Stimulated activated CD4-positive, alpha-beta T cell treated with anti-CD3 and anti-CD28 coated beads, TNF-alpha, amount 100 ng/mL, for 4 hours (primary cell): ENCODE measurements at places on chromosomes 11 and 22.

- DNase-seq = no peak
Observed at GRCh38 chr11:62648967-62649364, 2.6 kb upstream of the GANAB start.

GRCh38 chr11:78295347-78295746 lies 106.6 kb downstream of the USP35 start:
- no peak for DNase-seq

DNA sequence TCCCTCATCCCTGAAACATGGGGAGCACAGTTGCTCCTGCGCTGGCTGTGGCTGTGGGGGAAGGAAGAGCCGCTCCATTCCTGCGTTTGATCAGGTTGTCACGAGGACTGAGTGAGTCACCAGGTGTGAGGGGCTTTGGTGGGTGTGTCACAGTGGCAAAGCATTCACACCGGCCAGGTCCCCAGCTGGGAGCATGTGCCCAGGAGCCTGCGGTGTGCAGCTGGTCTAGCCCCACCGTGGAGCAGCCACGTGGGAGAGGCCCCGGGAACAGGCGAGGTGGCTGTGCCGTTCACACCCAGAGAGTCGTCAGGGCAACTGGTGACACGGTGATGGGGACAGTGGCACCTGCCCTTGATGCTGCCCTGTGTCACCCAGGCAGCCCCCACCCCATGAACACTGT lies 47.6 kb upstream of the PPARA start:
- DNase-seq = no peak

DNA sequence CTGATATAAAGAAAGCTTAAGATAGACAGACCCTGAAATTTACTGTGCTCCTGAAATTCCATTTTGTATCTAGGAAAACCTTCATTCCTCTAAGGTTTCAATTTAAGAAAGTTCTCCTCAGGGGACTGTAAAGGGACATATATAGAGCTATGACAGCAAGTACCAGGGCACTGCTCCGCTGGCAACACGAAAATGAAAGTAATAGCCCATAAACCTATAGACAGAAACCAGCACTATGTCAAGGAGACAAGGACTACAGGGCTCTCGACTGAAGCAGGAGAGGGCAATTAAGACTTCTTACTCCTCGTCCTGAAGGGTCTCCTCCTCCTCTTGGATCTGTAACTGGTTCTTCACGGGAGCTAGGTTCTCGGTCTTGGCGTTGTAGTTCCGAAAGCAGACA lies 6.9 kb downstream of the FEZ1 start:
- DNase-seq = no peak

DNA sequence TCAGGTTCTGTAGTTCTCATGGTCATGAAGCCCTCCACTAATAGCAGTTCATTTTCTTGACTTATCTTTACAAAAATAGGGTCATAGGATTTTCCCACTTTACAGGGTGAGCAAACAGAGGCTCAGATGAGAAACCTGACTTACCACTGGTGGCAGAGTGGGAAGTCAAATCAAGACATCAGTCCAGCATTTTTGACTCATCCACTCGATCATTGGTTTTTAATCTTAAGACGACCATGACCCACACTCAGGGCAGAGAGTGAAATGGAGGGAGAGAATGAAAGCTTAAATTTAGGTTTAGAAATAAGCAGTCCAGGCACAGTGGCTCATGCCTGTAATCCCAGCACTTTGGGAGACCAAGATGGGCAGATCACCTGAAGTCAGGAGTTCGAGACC lies 42.1 kb downstream of the RTL6 start:
- DNase-seq = no peak

DNA sequence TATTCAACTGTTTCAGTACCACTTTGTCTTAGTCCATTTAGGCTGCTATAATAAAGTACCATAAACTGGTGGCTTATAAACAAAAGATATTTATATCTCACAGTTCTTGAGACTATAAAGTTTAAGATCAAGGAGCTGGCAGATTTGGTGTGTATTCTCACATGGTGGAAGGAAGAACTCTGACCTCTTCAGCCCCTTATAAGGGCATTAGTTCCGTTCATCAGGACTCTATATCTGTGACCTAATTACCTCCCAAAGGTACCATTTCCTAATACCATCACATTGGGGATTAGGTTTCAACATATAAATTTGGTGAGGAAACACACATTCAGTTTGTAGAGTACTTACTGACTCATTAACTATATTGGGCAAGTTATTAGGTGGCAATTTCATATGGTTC lies 10.7 kb upstream of the ARL14EP start:
- no peak for DNase-seq

DNA sequence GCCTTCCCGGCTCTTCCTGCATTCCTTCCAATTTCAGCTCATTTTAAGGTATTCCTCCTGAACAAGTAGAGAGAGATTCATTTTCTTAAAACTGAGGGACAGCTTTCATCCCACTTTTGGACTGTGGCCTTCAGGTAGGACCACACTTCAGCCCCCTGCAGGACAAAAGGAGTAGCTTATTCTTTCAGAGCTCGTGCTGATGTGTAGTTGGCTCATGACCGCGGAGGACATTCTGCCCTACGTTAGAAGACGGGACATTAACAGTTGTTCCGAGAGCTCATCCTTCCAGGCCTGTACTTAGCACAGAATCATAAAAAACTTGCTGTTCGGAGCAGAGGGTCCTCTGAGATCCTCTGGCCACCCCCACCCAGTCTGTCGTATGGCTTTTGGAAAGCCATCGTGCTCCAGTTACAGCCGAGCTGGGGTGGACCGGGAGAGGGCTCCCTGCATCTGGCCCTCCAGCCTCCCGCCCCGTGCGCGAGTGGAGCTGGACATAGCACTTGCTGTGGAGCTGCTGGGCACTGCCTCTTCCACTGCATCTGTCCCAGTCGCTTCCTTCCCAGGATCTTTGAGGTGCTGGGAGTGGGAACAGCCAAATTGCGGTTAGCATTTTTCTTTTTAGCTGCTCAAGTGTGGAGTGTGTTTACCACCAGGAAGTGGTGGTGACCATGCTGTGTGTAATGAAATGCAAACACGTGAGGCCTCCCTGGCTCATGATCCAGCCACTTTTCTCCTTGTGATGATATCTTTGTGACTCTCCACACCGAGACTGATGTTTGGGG lies 250.3 kb downstream of the TBC1D22A start:
- DNase-seq = no peak

DNA sequence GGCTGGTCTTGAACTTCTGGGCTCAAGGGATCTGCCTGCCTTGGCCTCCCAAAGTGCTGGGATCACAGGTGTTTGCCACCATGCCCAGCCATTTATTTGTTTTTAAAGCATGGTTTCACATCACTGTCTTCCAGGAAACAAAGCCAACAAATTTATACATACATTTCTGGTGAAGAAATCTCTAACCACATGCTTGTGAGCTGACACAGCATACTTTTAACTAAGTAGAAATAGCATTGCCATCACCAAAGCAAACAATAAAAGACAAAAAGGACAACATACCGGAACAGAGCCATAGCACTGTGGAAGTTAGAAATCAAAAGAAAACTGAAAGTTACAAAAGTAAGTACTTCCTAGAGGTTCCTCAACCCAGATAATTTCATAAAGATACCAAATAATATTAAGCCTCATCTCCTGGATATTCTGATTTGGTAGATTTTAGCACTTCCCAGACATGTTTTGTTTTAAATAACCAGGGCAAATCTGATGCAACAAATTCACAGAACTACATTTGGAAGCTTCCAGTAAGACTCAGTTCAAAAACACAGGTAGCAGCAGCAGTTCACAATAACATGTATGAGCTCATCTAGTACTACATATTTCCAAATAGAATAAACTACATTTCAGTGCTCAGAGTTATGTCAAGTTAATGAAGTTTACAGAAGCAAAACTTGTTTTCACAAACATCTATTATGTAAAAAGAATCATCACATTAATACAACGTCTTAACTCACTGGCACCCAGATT lies 70.6 kb downstream of the RRAS2 start:
- no peak for DNase-seq

DNA sequence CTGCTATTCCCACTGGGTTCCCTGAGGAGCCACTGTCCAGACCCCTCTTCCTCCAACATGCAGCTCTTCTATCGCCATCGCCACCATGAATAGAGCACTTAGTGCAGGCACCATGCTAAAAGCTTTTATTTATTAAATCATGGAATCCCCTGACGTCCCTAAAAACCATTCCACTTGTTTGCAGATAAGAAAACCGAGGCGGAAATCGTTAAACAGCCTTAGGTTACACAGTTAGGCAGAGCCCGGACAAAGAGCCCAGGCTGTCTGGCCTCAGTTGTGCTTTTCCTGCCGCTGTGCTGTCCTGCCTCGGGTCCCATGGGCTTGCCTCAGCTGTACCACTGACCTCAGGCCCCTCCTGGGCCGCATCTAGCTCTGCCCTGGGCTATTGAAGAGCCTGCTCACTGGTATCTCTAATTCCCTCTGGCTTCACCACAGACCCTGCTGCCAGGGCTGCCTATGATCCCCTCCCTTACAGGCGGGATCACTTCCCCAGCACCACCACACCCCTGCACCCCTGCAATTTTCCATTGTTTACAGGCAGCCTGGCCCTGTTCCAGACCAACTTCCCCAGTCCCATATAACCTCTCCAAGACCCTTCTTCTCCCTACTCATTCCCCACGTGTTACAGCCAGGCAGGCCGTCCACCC lies 13.0 kb upstream of the TUB start:
- no peak for DNase-seq

DNA sequence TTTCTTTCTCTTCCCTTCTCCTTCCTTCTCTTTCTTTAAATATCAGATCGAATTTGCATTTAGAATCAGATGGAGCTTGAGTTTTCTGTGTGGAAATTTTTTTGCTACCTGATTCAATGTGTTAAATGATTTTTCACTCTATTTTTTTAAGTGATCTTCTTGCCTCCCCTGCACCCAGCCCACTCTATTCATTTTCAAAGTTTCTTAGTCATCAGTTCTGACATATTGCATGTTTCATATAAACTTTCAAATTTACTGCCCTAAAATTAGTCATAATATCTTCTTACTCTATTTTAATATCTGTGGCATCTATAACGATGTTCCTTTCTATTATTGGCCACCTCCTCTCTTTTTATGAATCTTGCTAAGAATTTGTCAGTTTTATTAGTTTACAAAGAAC lies 69.1 kb downstream of the MTNR1B start:
- DNase-seq = no peak
